Stimulated activated CD4-positive, alpha-beta T cell treated with anti-CD3 and anti-CD28 coated beads, TNF-alpha, amount 100 ng/mL, for 48 hours (primary cell): ENCODE measurements at places on chromosomes 7 and 10.

DNA sequence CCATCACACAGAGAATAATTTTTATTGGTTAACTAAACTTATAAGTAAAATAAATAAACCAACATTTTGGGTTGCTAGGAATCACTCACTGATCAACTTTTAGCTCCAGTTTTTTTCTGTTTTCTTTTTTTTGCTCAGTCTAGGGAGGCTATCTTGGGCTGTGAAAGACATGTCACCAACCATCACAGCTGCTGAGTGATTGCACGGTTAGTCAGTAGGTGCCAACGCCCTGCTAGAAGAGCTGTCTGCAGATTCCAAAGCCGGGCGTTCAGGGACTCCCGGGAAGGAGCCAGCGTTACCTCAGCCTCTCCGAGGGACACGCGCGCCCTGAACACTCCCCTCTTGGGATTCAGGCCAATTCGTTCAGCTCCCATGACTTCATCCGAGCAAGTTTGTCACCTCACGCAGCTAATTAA, 604 bp upstream of the STAM start:
- no peak for DNase-seq

DNA sequence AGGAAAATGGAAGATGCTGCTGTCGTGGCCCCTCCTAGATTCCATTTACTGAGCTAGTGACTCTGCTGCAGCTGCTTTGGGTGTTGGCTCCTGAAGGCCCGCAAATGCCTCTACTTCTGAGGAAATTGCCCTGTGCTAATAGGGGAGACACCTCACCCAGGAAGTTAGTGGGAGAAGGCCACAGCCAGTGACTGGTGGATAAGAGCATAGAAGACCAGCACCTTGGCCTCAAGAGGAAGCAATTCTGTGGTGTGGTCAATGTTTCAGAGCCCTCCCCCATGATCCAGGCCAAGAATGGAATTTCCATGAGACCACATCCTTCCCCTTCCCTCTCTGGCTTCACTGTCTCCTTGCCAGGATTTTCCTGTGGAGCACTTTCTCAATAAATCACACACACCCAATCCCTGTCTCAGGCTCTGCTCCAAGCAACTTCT, 25.0 kb upstream of the FZD1 start:
- DNase-seq: no peak

DNA sequence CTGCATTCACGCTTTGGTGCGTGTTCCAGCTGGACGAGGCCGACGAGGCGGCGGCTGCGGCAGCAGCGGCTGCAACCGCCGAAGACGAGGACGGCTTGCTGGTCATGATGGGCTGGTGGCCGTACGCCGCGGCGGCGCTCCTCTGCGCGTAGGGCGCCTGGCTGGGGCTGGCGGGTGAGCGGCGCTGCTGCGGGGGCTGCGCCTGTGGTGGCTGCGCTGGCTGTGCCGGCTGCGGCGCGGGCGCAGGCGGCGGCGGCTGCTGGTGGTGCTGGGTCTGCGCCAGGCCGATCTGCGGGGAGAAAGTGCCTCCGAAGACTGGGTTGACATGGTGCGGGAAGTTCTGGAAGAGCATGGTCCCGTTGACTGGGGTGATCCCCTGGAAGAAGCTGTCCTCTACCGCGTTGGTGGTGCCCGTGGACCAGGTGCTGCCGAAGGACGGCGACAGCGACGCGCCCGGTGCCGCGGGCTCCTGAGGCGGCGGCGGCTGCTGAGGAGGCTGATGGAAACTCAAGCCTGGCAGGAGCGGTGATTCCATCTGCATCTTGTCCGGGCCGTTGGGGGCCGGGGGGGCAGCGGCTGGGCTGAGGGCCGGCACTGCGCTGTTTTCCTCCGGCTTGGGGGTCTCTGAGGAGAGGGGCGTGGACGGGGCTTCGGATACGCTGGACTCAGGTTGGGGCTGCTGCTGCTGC, 51.1 kb downstream of the CPEB3 start:
- DNase-seq: no peak

GRCh38 chr10:133441780-133442179, 12.0 kb upstream of the SCART1 start:
- no peak for DNase-seq

- no peak for DNase-seq
Observed at GRCh38 chr7:107130487-107131220, 38.1 kb upstream of the HBP1 start.
